ENCODE measurements at places on chromosomes 13 and 19.

GRCh38 chr13:50412046-50412617 is 396.9 kb downstream of the KCNRG start:
- no peak for DNase-seq

DNA sequence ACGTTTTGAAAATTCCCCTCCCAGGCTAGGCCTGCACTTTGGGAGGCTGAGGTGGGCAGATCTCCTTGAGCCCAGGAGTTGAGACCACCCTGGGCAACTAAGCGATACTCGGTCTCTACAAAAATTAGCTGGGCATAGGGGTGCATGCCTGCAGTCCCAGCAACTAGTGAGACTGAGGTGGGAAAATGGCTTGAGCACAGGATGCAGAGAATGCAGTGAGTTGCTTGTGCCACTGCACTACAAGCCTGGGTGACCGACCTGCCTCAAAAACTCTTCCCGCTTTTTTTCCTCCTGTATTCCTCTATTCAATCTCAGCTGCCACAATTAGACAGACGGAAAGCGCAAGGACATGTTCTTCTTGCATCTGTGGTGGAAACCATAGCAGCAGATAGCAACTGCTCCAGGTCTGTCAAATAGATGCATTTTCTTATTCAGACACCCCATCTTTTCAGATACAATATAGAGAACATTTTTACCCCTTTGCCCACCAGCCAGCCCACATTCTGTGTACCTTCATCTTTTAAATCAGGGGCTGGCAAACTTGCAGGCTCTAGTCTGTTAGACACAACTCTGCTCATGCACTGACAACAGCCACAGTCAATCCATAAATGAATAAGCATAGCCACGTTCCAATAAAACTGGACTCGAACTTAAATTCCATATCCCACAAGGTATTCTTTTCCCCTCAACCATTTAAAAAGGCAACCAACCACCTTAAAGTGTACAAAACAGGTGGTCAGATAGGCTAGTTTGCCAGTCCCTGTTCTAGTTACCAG is 4.8 kb downstream of the TPT1 start:
- no peak for DNase-seq

DNA sequence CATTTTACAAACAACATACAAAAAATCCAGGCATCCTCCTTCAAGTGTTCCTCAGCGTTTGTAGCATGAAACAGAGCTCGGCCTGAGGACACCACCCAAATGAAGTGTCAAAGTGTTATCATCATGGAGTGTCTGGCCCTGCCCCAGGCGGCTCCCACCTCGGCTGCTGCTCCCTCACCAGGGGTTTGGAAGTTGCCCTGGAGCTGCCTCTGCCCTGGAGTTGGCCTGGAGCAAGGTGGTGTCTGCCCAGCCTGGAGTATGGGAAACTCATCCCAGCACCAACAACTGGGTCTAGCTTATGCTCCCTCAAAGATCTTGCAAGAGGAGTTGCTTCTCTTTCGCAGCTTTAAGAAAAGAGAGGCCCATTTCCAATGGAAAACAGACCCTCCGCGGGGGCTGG is 120.4 kb downstream of the FOXO1 start:
- DNase-seq: no peak

DNA sequence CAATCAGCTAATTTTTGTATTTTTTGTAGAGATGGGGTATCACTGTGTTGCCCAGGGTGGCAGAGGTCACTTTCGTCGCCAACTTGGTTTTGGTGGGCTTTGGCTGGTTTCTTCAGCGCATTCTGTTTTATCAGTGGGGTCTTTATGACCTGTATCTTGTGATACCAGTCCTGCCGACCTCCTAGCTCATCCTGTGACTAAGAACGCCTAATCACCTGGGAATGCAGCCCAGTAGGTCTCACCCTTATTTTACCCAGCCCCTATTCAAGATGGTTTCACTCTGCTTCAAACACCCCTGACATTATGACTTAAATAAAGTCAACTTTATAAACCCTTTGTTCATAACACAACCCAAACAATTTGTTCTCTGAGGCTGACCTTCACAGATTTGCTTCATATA is 3.0 kb upstream of the ZNF878 start:
- DNase-seq: no peak

DNA sequence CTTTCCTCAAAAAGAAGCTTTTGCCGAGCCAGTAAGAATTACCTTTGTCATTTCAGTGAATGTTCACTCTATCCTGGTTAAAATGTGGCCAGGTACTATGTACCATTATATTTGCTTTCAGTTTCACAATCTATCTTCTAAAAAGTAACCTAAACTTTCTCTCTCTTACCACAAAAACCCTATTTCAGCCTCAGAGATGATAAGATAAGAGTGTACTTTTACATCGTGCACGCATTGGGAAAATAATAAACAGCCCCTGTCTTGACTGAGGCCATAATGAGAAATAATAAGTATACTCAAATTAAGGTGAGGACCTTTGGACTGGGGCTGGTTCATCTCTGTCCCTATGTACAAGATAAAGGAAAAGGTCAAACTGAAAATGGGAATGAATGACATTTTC is 77.7 kb downstream of the ZNF726 start:
- peak; percentile 15 for DNase-seq

DNA sequence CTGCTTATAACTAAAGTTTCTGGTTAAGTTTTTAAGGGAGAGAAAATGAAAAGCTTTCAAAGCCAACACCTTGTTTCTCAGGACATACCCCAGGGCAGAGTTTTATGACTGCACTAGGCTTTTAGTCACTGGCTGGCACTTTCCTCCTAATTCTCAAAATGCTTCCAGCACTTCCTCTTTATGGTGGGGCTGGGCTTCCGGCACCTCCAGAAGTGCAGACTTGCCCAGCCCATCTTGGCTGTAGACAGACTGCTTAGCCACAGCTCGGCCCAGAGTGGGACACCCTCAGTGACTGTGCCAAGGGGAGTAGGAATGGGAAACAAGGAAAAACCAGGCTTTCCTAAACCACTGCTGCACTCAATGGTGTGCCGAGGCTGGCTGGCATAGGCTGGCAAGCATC is 23.2 kb upstream of the GTF3A start:
- peak; percentile 86 for DNase-seq

DNA sequence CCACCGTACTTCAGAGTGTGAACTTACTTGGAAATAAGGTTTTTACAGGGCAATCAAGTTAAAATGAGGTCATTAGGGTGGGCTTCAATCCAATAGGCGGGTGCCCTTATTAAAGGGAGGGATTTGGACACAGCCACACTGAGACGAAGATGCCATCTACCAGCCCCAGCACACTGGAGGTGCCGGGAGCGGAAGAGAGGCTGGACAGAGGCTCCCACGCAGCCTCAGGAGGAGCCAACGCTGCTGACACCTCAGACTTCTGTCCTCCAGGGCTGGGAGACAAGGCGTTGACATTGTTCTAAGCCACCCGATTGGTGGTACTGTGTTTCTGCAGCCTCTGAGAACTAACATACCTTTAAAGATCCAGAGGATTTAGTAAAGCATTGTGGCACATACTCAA is 12.6 kb upstream of the RAB20 start:
- no peak for DNase-seq

GRCh38 chr19:15437355-15438123 is 12.2 kb downstream of the WIZ start:
- peak; percentile 28 for DNase-seq

DNA sequence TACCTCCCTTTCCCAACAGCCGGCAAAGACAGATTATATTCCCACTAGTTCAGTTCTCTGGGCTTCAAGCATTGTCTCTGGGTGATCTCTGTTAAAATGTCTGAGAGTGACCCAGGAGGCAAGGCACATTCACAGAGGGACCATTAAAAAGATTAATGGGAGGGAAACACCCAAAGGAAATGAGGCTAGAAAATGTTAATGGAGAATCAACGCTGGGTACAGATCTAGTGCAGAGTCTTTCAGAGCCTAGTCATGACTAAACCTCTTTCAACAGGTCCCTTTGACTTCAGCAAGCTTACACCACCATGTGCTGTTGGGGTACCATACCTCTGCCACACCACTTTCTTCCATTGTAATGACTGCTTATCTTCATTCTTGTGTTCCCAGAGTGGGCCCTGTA is 358.6 kb downstream of the DCT start:
- no peak for DNase-seq

- no peak for DNase-seq
Measured at GRCh38 chr19:49210901-49211451, 53.4 kb downstream of the TRPM4 start.

DNA sequence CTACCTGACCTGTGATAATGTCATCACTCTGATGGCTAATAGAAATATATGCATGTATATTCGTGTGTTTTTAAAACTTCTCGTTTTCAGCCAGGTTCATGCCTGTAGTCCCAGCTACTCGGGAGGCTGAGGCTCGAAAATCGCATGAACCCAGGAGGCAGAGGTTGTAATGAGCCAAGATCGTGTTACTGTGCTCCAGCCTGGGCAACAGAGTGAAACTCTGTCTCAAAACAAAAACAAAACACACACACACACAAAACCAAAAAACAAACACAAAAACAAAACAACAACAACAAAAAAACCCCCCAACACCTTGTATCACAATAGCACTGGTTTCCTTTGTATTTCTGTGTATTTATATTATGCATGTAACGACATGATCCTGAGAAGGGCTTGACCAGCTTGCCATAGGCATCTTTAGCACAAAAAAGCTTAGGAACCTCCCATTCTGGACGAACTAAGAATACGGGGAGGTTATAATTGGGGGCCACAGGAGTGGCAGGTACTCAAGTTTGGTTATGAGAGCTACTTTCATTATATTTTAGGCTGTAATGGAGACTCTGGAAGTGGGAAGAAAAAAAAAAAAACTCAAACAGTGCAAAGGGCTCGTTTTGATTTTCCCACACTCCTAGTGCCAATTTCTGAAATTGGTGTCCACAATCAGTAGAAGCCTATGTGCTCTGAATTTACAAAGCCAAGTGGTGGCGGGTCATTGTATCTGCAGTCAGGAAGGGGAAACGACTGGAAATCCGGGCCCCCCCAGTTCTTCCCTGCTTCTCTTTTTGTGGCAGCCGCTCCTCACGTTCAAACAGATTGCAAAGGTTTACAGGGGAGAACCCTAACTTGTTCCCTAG is 1.2 kb upstream of the ACP7 start:
- no peak for DNase-seq

GRCh38 chr19:41795031-41795461 is 1.3 kb upstream of the CEACAM3 start:
- peak; percentile 62 for DNase-seq

DNA sequence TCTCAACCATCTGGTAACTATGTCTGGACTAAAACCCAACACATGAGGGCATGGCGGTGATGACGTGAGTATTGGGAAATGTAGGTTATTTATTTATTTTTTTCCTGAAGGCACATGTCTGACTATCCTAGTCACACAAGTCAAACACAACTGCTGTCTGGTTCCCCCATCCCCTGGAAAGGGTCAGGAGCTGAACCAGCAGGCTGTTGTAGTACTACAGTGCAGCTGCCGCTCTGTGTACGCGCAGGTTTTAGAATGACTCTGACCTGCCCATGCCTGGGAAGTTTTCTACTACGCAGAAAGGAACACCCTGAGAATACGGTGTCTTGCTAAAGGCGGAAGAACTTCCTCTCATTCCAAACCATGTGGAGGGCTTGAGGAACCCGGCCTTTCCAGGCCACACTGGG is 1.2 kb downstream of the SLC7A1 start:
- peak; percentile 61 for DNase-seq

- no peak for DNase-seq
Measured at GRCh38 chr13:31797154-31797775, 57.9 kb downstream of the RXFP2 start.

DNA sequence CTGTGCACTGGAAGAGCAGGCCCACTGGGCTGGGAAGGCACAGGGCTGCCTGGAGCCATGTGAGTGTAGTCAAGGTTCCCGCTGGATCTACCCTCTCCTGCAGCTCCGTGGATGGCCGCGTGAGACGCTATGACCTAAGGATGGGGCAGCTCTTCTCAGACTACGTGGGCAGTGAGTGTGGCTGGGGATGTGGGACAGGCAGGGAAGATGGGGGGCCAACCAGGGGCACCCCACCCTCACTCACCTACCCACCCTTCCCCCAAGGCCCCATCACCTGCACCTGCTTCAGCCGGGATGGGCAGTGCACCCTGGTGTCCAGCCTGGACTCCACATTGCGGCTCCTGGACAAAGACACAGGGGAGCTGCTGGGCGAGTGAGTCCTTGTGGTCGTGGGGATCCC is 6.1 kb downstream of the WDR83 start:
- DNase-seq: no peak

DNA sequence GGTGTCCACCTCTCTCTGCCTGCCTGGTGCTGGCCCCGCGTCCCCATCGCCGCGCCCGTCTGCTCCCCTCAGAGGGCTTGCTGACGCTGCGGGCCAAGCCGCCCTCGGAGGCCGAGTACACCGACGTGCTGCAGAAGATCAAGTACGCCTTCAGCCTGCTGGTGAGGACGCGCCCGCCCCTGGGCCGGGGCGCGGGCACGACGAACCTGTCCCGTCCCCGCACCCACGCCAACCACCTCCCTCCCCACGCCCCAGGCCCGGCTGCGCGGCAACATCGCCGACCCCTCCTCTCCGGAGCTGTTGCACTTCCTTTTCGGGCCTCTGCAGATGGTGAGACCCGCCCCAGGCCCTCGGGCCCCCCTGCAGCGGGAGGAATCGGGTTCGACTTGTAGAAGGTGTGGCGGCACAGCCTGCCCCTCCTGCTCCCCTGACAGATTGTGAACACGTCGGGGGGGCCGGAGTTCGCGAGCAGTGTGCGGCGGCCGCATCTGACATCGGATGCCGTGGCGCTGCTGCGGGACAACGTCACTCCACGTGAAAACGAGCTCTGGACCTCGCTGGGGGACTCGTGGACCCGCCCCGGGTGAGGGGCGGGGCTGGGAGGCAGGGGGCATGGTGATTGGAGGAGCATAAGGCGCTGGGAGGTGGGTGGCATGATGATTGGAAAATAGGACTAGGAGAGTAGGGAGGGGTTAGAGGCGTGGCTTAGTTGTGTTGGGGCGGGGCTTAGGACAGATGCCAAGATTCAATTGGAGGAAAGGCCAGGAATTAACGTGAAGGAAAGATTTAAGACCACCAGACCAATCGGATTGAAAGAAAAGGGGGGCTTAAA is 6.6 kb downstream of the EPS8L1 start:
- DNase-seq: peak; percentile 91

DNA sequence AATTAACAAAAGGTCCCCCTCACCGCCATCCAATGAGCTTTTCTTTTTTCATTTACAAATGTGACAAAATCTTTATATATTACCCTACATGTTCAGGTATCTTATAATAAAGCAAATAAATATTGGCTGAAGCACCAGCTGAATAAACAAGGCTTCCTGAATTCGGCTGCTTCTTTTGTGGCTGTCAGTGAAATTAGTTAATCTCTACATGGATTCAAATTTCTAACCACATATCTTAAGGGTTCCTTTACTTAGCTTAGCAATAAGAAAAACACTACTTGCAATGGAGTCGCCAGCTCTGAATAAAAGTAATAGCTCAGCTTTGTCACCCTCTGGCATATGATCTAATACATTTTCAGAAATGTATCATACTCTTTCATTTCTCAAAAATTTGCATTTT is 104.3 kb downstream of the CCNA1 start:
- DNase-seq: no peak

Measured in common myeloid progenitor, CD34-positive (primary cell).